ENCODE measurements at places on chromosomes 11 and 22. TPM values are rescaled to one million over a fixed set of nuclear protein-coding genes. Genes with fewer than 3 reads are reported as not detected.

DNA sequence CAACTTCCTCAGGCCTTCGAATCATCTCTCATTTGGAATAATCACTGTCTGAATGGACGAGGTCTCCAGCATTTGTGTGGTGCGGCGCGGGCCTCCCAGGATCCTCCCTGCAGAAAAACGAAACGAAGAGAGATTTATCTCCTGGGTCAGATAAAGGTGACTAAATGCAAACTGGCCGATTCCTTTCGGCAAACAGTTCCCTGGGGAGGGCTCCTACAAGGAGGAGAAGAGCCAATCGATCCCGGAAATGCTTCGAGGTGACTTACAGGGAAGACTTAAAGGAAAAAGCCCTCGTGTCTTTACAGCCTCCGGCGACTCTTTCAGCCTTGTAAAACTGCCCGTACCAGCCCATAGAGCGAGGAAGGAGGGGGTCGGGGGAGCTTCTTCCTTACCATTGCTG is 126.5 kb downstream of the MIAT start:
- H3K4me3 ChIP-seq, result no peak overlapping the region
- no peaks in the 10 kb centered on the region for H3K4me1 ChIP-seq
- no peak for DNase-seq
- peaks cover 5% of the 10 kb centered on the region for H3K36me3 ChIP-seq

- no peaks in the 10 kb centered on the region for H3K36me3 ChIP-seq
- no peaks in the 10 kb centered on the region for H3K27me3 ChIP-seq
- no peak for DNase-seq
- H3K4me1 ChIP-seq, result no peaks in the 10 kb centered on the region
Measured at GRCh38 chr11:110027627-110028371, 65.4 kb upstream of the ZC3H12C start.

DNA sequence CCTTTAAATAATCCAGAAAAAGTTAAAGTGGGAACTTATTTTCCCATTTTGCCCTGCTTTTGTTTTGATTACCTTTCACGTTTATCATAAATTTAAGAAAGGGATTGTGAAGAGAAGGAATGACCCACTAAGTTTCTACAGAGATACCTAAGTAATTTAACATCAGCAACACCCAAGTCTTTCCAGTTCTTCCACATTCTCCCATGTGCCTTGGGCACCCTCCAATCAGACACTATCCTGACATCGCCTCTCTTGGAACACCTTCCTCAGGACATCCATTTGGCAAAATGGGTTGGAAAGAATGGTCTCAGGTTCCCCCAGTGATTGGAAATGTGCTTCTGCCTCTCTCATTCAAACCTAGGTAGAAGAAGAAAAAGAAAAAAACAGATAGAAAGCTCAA is 6.3 kb downstream of the BBOX1 start:
- H3K27me3 ChIP-seq, result no peaks in the 10 kb centered on the region
- H3K36me3 ChIP-seq, result no peaks in the 10 kb centered on the region
- no peak overlapping the region for H3K27ac ChIP-seq

- H3K4me3 ChIP-seq, result no peak overlapping the region
- H3K27me3 ChIP-seq, result peaks cover 11% of the 10 kb centered on the region
- no peak overlapping the region for H3K27ac ChIP-seq
- H3K36me3 ChIP-seq, result no peaks in the 10 kb centered on the region
Measured at GRCh38 chr11:6315811-6316425, 4.4 kb downstream of the CAVIN3 start.

- no peaks in the 10 kb centered on the region for H3K27me3 ChIP-seq
- H3K4me3 ChIP-seq, result no peak overlapping the region
- H3K27ac ChIP-seq, result no peak overlapping the region
- H3K36me3 ChIP-seq, result no peaks in the 10 kb centered on the region
- no peak for DNase-seq
Measured at GRCh38 chr11:105942921-105943320, 79.1 kb downstream of the MSANTD4 start.

The ABCC8 gene
- not detected for total RNA-seq

The UNC93B1 gene
- 110 TPM for total RNA-seq
